OCI-LY7 (cell line): ENCODE measurements at places on chromosomes 3 and 15.

GRCh38 chr15:69629631-69630161, 177.1 kb downstream of the RPLP1 start:
- no peak for DNase-seq

DNA sequence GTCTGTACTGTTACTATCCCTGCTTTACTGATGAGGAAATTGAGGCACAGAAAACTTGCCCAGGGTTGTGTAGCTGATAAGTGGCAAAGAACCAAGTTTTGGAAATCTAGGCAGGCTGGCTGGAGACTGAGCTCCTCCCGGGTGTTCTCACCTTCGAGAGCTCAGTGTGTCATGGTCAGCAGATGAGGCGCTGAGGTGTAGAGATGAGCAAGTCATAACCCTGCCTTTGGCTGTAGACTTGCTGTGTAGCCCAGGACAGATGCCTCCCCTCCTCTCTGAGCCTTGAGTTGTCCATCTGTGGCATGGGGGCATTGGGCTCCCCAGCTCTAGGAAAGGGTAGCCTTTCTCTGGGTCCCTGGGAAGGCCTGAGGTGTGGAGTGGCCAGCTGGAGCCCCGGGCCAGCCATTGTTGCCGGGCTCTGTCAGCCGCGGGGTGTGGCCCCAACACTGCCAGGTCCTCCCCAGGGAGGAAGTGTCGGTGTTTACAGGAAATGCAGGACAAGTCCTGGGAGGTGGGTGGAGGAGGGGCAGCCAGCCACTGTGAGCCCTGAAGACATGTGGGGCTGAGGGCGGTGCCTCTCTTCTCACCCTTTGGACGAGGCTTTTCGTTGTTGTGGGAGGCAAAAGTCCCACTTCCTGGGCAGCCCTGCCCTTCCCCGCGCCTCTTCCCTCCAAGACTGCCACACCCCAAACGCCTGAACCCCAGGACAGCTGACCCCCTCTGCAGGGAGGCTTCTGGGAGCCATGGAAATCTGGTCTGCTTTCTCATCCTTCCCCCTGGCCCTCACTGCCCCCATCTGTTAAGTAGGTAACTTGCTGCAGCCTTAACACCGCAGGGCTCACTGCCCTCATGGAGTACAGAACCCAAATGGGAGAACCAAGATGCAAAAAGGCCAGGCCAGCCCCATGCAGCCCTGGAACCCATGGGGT, 29.1 kb downstream of the FGD5 start:
- DNase-seq = peak; percentile 40

GRCh38 chr3:23806534-23807423, 1.0 kb downstream of the UBE2E1 start:
- DNase-seq = peak; percentile 26

- DNase-seq = no peak
Measured at GRCh38 chr3:58251631-58252035, 14.0 kb downstream of the ABHD6 start.

DNA sequence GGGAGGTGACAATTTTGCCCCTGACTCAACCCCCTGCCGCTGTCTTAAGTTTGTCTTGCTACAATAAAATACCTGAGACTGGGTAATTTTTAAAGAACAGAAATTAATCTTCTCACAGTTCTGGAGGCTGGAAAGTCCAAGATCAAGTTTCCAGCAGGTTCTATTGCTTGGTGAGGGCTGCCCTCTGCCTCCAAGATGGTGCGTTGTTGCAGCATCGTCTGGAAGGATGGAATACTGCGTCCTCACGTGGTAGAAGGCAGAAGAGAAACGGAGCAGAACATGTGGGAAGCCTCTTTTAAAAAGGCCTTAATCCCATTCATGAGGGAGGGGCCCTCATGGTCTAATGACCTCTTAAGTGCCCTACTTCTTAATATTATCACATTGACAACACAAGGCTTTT, 87.3 kb upstream of the SNTN start:
- no peak for DNase-seq

GRCh38 chr3:141881702-141882101, 5.3 kb downstream of the ATP1B3 start:
- peak; percentile 25 for DNase-seq

GRCh38 chr3:87173776-87174175, 53.3 kb upstream of the CHMP2B start:
- DNase-seq = no peak

GRCh38 chr3:100641471-100642032, 32.2 kb downstream of the ADGRG7 start:
- DNase-seq = no peak
